Urinary bladder (tissue), 4 donors: ENCODE measurements at places on chromosomes 5 and 9.

DNA sequence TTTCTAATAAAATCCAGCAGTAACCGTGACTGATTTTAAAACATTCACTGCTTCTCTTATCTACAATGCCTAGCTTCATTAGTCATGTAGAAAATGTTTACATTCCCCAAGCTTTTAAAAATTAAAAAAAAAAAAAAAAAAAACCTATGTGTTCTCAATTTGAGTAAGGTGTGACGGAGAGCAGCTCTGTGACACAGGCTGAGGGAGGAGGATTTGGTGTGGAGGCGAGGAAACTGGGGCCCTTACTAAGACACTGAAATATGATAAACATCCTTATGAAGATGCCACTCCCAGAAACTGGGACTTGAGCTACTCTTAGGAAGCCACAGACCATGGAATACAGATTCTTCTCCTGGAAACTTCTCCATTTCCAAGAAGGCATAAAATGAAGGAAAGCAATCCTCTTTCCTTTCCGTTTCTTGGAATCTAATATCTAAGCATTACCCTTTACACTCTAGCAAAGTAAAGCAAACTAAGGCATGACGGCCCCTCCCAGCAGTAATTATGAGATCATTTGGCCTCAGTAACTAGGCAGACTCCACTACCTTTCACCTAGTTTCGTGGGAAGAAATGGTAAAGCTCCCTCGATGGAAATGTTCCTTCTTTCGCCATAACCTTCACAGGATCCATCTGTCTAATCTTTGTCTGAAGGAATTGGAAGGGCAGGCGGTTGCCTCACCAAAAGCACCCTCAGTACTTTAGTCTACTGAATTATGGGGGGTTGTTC, 23.5 kb downstream of the GRAMD2B start:
- no peak for DNase-seq

- DNase-seq: no peak
Measured at GRCh38 chr5:143013176-143013891, 243.2 kb downstream of the ARHGAP26 start.

DNA sequence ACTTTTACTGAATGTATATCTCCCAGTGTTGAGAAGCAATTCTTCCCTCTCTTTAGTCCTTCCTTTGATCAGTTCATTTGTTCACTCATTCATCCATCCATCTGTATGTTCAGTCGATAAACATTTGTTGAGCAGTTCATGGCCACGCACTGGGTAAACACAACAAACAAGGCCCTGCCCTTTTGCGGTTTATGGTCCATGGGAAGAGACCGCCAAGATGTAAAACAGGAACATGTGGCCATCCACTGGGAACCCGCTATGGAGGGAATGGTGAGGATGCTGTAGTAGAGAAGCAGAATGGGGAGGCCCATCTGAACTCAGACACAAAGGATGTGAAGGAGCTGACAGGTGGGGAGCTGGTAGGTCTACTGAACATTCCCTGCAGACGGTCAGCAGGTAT, 102.7 kb upstream of the SPRY4 start:
- no peak for DNase-seq

DNA sequence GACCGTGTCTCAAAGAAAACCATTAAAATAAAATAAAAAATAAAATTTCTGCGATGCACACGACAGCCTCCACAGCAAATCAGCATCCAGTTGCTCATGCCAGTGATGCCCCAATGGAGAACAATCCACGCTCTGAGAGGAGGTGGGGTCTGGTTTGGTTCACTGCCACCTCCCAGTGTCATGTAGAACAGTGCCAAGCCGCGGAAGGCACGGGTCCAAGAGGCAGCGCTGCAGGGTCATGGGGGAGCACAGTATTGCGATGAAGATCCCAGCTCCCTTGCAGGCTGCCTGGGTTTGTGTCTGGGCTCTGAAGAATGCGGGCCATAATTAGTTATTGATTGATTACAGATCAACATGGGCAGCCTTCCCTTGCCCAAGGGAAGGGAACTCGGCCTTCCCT, 6.1 kb upstream of the CACFD1 start:
- DNase-seq: no peak

DNA sequence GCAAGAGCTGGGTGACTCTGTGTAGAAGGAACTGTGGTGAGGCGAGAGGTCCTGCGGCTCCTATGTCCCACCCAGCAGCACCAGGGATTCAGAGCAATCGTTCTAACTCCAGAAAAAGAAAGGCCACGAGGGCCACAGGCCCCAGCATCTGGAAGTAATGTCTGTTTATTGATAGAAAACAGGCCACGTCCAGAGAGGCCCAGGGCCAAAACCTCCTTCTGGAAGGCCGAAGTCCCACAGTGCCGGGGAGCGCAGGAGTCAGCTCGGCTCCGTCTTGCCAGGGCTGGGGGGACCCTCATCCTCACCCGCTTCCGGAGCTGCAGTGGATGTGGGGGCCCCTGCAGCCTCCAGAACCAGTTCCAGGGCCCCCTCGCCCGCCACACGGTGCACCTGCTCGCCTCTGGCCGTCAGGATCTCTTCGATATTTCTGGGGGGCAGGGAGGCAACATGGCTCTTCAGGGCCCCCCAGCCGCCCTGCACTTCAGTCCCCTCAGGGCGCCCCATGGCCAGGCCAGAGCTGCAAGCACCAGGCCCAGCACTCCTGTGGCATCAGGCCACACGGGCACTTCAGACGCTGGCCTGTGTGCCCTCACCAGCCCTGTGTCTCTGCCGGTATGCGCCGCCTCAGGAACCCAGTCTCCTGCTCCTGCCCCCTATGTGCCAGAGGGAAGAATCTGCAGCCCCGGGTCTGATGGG, 1.6 kb downstream of the DNLZ start:
- DNase-seq: no peak

DNA sequence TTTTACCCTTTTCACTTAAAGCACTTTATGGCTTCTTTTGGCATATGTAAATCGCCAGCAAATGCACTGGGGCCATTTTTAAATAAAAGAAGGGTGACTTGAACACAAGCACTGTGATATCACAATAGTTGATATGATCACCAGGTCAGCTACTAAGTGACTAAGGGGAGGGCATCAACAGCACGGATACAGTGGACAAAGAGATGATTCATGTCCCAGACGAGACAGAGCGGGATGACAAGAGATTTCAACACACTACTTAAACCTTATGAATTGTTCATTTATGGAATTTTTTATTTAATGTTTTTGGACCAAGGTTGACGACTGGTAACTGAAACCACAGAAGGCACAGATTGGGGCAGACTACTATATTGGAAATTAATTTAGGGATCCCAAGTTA, 54.1 kb downstream of the RORB start:
- DNase-seq: no peak

GRCh38 chr5:172870715-172871461, 36.8 kb downstream of the ERGIC1 start:
- DNase-seq: no peak

DNA sequence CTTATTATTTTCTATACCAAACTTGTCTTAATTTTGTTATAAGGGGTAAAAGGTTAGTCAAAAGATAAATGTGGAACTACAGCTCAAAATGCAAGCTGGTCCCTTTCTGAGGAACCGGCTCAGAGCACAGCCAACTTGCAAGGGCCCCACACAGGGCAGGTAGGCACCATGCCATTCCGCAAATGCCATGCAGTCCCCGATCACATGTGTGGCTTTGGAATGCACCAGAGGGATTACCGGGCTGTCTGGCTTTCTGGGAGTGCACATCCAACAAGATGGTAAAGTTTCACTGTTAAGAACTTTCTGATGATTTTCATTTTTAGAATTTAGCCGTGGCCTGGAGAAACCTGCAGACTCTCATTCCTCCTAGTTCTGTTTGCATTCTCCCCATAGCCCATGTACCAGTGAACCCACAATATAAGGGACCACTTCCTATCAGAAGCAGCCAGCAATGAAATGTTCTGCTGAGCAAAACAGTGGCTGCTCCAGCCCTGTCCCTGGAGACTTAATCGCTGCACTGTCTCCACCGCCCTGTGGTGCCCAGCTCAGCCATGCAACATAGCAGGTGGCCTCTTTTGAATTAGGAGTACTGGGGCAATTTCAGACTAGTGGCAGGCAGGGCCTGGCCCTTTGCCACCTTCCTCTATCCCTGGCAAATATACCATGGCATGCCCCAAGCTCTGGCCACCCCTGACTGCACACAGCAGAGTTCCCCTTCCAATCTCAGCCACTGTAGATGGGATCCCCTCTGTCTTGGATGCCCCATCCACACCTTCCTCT, 11.4 kb downstream of the SHB start:
- no peak for DNase-seq

DNA sequence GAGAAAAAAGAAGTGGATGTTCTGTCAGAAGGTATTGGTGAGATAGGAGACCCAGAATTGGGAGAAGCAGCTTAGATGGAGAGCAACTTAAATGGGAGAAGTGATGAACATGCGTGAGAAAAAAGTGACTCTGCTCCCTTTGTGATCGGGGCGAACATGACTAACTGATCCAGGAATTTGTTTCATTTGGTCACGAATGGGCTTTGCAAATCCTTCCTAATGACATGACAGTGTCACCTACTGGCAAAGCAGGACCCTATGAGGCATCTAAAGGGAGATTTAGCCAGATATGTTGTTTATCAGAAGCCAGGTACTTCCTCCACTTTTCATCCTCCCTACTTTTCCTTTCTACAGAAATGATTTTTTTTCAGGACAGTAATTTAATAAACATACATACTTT, 787.4 kb upstream of the RGMB start:
- no peak for DNase-seq

DNA sequence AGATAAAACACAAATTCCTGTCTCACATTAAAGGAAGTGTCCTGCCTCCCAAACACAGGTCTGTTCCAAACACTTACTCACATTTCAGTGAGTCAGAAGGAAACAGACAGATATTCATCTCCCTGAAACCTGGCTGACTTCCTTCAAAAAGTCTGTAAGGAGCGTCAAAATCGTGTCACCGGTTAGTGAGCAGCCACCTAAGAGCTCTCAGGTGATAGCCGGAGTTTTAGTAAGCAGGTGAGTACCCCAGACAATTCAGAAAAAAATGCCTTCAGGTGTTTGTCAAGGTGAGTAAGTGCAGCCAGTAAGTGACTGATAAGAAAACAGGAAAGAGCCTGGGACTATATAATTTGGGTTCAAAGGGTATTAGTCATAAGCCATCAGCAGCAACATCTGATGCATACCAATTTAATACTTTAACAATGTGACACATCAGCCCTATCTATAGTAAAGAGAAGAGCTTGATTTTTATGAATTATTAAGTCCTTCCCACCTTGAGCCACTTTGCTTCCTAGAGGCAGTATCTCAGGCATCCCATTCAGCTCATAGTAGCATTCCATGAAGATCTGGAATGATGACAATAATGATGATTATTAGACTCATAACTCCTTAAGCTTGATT, 1.3 kb upstream of the ITGA2 start:
- no peak for DNase-seq

DNA sequence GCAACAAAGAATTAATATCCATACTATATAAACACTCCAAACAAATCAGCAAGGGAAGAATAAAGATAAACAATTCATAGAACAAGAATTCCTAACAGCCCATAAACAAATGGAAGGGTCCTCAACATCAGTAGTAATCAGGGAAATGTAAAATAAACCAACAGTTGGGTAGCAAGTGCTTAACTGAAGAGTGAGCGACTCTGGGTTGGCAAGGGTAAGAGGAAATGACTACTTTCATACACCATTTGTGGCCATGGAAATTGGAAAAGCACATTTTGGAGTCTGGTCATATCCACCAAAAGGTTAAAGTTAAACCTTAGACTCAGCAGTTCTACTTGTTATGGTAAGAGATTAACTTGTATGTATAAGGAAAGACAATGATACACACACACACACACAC, 17.4 kb upstream of the RORB start:
- no peak for DNase-seq

- DNase-seq: no peak
Measured at GRCh38 chr5:17157916-17158529, 59.4 kb upstream of the BASP1 start.

- DNase-seq: no peak
Measured at GRCh38 chr5:157476702-157477408, 16.8 kb downstream of the NIPAL4 start.

DNA sequence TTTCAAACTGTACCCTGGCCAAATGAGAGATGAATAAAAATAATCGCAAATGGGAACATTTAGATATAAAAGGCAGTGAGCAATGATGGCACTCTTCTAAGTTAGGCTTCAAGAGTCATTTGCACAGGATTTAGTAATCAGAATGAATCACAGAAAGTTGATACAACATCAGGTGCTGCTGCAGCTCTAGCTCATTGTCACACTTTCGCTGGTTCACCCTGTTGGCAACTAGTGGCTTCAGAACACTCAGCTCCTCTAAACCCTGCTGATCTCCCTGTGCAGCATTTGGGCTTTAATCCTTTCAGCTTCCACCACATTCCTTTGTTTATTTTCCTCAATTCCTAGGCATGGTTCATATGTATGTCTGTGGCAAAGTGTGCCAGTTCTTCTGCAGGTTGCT, 2071.2 kb upstream of the CDH6 start:
- no peak for DNase-seq

- no peak for DNase-seq
Measured at GRCh38 chr5:115684513-115685037, 58.7 kb upstream of the TMED7 start.

DNA sequence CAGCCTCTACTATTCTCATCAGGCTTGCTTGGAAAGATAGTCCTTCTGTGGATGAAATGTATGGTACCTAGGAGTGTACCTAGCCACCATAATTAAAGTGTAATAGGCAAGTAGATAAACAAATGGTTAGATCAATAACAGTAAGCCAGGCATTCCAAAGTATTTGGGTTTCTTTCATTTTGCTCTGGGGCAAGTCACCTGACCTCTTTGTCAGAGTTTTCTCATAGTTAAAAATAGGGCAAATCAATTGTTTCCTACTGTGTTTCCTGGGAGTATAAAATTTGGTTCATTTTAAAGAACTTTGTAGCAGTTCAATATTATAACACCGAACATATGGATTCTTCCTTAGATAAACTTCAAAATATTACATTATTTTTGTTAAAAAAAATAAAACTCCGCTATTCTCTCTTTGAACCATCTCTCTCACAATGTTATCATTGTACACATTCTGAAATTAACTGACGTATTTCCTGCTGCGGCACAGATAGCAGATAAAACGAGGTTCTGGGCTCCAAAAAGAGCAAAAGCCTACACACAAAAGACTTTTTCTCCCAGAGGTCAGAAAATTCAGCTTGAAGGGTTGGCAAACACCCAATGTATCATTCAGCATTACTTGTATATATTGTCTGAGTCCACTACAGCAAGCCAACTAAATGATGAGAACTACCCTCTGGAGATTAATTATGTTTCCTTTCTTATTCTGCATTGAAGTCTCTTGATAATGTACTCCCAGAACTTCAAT, 267.9 kb downstream of the COX7C start:
- DNase-seq: no peak
